Tongue (tissue), 3 donors: ENCODE measurements at places on chromosomes 12 and 14. TPM values are rescaled to one million over a fixed set of nuclear protein-coding genes. Genes with fewer than 3 reads are reported as not detected.

GRCh38 chr14:53035336-53036210 lies 84.7 kb upstream of the FERMT2 start:
- peak; percentile 32 for DNase-seq

- DNase-seq, result peak; percentile 59
Measured at GRCh38 chr12:94586589-94587259, 63.6 kb downstream of the TMCC3 start.

- DNase-seq, result no peak
Measured at GRCh38 chr14:94051779-94052178, 25.6 kb downstream of the OTUB2 start.

- no peak for DNase-seq
Measured at GRCh38 chr14:57254884-57255283, 13.8 kb downstream of the EXOC5 start.

GRCh38 chr14:90691627-90692026 lies 124.6 kb downstream of the TTC7B start:
- DNase-seq, result no peak

DNA sequence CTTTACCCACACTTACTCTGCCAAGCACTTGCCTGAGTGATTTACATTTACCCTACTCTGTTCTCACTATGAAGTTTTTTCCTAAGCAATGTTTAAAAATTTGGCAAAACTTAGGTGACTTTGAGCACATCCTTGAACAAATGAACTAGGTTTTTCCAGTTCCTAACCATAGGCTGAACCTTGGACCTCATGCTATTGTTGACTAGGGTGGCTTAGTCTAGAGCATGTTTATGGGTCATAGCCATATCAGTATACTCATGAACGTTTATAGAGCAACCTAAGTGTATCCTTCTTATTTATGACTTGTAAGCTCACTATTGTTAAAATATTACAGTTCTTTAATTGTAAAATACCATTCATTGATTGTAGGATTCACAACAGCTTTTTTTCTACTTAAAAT lies 85.0 kb upstream of the KRR1 start:
- DNase-seq, result no peak

DNA sequence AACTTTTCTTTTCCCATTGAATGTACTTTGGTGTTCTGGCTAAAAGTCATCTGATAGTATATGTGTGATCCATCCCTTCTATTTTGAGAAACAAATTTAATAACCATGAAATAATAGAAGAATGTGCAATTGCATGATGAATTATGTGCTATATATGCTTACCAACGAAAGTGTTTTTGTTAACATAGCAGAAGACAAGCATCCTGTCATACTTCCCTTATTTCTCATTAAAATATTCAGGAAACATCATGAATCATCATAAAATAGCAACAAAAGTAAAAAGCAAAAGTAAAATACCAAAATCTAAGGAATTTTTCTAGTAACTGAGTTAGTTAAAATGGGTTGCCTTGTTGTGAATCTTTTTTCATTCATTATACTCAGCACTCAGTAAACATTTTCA lies 409.0 kb upstream of the PDE3A start:
- DNase-seq, result no peak

GRCh38 chr14:25394356-25394755 lies 344.4 kb upstream of the STXBP6 start:
- DNase-seq, result no peak

DNA sequence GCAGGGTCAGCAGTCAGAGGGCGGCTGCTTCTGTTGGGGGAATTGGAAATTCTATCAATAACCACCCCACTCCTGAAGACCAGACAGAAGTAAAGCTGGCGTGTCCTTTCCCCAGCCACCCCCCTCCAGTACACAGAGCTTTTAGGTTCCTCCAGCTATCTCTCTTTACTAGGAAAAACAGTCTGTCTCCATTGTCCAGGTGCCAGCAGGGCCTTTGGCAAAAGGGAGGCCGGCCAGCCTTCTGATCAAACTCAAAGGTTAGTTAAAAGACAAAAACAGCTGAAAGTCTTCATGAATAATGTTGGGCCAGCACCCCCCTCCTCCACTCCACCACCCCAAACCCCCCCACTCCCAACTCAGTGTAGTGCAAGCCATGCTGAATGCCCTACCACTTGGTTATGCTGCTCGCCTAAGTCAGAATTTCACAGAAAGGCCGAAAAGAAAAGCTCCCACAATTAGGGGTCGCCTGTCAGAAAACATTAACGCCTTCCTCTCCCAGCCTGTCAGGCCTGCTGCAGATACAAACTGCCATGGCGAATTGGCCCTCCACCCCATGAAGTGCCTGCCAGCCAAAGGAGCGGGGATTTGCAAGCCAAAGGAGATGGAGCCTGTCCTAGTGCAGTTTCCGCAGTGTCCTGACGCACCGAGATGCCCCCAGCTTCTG lies 8.9 kb downstream of the ASCL1 start:
- DNase-seq, result no peak

DNA sequence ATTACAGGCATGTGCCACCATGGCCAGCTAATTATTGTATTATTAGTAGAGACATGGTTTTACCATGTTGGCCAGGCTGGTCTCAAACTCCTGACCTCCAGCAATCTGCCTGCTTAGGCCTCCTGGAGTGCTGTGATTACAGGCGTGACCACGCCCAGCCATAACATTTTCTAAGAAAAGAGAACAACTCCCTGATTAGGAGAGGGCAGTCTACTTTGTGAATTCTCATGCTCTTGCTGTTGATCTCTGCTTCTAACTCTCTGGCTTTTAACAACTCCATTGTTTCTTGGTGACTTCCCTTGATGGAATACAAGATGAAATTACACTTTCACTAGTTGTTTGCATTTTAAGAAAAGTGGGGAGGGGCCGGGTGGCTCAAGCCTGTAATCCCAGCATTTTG lies 33.6 kb downstream of the SSH1 start:
- no peak for DNase-seq

DNA sequence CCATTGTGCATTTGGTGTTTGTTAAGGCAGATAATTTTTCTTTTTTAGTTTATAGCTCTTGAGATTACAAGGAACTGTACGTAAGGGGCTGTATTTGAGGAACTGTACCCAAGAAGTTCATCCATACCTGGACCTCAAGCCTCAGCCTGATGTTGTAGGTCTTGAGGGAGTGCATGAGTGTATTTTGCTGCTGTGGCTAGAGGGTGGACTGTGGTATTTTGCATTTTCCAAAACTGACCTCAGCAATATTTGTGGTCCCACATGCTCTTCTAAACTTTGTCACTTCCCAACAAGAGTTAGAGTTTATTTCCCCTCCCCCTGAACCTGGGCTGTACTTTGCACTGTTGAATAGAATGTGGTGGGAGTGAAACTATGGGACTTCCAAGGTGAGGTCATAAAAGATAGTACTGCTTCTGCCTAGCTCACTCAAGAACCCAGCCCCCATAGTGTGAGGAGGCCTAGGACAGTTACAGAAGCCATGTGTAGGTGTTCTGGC lies 42.2 kb upstream of the FBXO33 start:
- DNase-seq, result no peak

- no peak for DNase-seq
Measured at GRCh38 chr14:97106609-97107008, 309.4 kb downstream of the VRK1 start.

DNA sequence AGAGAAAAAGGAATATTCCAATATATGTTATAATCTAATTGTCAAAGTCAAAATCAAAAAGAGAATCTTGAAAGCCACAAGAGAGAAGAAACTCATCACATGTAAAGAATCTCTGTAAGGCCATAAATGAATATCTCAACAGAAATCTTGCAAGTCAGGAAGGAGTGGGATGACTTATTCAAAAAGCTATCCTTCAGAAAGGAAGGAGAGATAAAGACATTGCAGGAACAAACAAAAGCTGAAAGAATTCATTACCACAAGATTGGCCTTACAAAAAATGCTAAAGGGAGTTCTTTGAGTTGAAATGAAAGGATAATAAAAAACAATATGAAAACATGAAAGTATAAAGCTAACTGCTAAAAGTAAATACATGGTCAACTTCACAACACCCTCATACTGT lies 286.8 kb downstream of the LRIG3 start:
- no peak for DNase-seq

- DNase-seq, result no peak
Measured at GRCh38 chr14:104428333-104428851, 151.2 kb upstream of the C14orf180 start.

- DNase-seq, result peak; percentile 61
Measured at GRCh38 chr12:122909442-122910288, 13.7 kb upstream of the VPS37B start.

- DNase-seq, result no peak
Measured at GRCh38 chr14:90995785-90996184, 64.7 kb downstream of the RPS6KA5 start.

TCL1B gene
- total RNA-seq, result not detected

SLC6A12 gene
- total RNA-seq, result 0.51 TPM
